Endothelial cell of umbilical vein (primary cell): ENCODE measurements at places on chromosomes 1 and 21. TPM values are rescaled to one million over a fixed set of nuclear protein-coding genes. Genes with fewer than 3 reads are reported as not detected.

- DNase-seq = no peak
Observed at GRCh38 chr21:26118938-26119540, 51.5 kb downstream of the APP start.

DNA sequence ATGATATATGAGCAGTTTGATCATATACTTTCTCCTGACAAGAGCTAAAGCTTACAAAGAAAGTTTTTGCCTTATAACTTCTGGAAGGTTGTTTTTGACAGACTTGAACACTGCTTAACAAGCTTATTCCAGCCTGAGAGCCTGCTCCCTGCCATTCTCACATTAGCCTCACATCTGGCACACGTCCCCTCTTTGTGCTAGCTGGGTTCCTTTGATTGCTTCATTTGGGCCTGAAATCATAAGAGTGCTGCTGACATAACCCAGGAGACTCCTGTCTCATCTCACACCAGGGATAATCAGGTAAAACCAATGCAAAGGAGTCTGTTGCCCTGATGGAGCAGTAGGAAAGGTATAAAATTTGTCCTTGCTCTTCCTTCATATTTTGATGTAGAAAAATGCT is 1411.7 kb upstream of the B3GALT2 start:
- DNase-seq = no peak

GRCh38 chr1:185473186-185473585 is 156.1 kb upstream of the IVNS1ABP start:
- DNase-seq = no peak

GRCh38 chr1:227066999-227067398 is 126.9 kb downstream of the COQ8A start:
- DNase-seq = no peak

DNA sequence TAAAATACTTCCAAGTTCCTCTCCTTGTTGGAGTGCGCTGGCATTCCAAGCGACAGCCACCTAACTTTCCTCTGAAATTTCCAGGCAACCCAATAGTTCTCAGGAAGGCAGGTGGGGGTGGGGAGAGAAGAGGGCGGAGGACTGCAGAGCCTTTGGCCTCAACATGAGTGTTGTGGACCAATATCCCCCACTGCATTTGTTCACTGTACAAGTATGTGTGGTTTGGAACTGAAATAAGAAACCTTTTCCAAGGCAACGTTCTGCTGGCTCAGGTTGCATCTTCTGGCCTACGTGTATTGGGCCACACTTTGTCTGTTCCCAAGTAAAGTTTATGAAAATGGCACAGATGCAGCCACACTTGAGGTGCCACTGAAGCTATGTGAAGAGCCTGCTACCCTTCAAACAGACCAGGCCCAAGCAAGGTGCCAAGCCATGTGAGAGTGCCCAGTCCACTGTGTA is 153.4 kb downstream of the DHRS3 start:
- DNase-seq = no peak

DNA sequence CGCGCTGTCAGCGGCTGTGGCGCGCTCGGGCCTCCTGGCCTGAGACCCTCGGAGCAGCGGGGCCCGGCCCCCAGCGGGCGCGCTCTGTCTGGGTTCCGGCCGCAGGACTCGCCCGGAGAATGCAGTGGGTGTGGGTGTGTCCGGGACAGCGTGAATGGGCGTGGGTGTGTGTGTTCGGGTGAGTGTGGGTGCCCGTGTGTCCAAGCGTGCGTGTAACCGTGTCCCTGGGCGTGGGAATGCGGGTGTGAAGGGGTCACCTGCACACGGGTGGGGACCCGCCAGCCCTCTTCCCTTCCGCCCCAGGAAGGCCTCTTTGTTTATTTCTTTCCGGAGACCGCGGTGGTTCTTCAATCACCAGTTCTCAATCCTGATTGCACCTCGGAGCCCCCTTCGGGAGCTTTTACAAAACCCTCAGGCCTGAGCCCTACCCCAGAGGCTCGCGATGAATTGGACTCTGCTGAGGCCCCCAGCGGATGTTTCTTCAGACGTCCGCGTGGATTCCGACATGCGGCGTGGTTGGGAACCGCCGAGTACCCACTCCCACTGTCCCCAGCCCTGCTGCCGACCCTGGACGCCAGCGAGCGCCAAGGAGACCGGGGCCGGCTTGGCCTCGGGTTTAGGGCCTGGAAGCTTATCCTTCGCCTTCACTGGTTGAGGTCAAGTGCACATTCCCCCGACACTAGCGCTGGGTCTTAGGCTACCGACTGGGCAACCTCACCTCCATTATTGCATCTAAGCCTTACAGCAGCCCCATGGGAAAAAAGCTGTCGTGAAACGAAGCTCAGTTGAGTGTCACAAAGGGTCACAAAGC is 19.3 kb downstream of the SERTAD4 start:
- no peak for DNase-seq

DNA sequence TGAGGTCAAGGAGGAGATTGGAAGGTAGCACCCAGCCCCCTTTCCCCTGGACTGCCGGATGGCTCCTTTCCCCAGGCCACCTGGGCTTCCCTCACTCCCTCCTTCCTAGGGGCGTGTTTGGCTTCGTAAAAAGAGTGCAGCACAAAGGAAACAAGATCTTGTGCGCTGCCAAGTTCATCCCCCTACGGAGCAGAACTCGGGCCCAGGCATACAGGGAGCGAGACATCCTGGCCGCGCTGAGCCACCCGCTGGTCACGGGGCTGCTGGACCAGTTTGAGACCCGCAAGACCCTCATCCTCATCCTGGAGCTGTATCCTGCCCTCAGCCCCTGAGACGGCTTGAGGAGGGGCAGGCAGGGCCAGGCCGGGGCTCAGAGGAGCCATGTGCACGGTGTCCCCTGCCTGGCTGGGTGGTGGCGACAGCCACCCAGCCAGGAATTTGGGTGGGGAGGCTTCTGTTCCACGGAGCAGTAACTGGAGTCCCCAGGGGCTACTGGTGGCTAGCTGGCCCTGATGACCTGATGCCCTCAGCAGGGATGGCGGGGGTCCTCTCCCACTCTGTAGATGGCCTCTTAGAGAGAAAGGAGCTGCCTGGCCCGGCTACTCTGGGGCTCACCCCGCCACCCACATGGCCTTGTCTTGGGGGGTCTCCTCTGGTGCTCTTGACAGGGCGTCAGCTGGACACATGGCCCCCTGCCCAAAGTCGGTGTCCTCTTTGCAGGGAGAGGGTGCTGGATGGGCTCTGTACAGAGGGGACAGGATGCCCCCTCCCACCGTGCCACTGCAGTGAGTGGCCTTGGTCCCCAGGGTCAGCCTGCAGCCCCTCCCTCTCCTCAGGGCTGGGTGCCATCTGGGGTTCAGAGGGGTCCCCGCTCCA is 39.5 kb downstream of the TRIM11 start:
- DNase-seq = no peak

DNA sequence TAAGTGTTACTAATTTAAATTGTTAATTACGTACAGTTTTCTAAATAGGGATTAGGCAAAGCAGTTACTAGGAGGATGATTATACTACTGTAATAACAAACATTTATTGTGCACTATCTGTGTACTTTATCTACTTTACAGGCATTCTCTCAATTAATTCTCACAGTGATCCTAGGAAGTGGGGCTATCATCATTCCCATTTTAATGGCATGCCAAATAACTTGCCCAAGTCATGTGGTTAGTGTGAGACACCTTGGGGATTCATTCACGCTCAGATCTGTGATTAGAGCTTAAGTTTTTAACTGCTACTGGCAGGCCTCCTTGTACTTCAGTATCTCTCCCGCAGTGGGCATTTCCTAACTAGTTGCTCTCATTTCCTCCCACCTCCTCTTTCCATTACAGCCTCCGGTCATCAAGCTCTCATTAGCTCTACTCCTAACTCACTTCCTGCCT is 11.5 kb downstream of the PHLDA3 start:
- no peak for DNase-seq

DNA sequence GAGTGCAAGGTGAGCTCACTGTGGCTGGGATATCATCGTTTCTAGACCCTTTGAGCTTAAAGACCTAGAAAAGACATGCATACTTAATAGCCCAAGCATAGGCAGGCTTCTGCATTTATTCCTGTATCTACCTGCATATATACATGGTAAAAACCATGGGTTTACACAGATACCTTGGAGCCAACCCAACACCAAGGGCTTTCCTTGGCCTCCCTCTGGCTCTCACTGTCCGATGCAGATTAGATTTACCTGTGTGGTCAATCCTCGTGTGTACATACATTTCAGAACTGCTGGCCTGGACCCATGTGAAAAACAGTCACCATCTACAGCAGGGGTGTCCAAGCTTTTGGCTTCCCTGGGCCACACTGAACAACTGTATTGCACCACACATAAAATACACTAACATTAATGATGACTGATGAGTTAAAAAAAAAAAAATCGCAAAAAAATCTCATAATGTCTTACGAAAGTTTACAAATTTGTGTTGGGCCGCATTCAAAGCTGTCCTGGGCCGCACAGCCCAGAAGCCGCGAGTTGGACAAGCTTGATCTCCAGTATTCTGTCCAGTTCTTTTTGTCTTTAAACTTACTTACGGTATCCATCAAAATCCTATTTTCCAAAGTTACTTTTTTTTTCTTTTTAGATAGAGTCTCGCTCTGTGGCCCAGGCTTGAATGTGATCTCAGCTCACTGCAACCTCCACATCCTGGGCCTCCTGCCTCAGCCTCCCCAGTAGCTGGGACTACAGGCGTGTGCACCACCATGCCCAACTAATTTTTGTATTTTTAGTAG is 43.5 kb downstream of the WDR4 start:
- no peak for DNase-seq

Gene CRABP2
- 1.0 and 2.6 TPM in 2 replicates for total RNA-seq

Gene ZBTB8A
- 9.1 and 9.6 TPM in 2 replicates for total RNA-seq

Gene HLX
- total RNA-seq = 33.5 and 39.1 TPM in 2 replicates
